Right lung (tissue), 10 donors: ENCODE measurements at places on chromosomes 6 and 20.

- no peak for DNase-seq
Measured at GRCh38 chr6:155887421-155887820, 431.8 kb upstream of the NOX3 start.

DNA sequence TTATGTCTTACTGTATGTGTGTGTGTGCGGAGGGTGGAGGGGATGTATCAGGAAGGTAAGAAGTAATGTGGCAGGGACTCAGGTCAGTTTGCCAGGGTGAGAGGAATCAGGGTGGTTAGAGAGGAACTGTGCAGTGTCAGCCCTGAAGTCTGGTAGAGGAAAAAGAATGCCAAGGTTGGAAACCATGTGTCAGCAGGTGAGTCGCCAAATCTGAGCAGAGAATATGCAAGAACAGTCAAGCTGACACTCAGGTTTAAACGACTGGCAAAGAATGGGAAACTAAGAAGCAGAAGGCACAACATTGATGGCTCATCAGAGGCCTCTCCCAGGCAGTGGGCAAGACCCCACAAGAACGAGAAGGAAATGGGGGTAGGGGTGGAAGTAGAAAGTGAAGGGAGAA is 107.5 kb upstream of the TBX18 start:
- no peak for DNase-seq

GRCh38 chr6:37142050-37142614 is 27.8 kb upstream of the PIM1 start:
- no peak for DNase-seq

DNA sequence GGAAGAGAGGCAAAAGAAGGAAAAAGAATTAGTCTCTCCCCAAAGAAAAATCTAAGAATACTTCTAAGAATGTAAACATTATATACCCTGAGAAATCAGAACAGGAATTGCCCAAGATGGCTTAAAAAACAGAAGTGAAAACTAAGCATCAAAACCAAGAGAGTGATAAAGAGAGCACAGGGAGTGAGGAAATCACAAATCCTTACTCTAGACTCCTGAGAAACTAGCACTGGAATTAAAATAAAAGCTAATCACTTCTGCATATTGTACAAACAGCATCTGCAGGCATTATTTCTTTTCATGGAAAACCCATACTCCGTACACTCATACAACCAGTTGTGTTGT is 285.7 kb downstream of the BTBD9 start:
- no peak for DNase-seq

- DNase-seq: no peak
Measured at GRCh38 chr6:110949679-110950285, 8.7 kb upstream of the GTF3C6 start.

DNA sequence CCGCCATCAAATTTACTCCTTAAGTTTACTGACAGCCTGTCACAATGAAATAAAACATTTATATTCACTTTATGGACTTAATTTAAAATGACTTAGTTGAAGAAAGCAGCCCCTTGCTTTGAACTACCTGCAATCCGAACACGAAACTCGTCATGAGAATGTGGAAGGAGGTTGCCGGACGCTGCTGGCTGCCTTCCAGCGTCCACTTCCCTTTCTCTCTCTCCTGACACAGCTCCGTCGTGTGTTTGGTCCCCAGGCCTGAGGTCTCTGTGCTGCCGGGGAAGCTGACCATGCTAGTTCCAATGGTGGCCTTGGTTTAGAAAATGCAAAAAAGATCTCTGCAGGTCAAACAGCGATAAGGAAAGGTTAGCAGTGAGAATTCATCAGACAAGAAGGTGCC is 519.7 kb downstream of the CDH26 start:
- no peak for DNase-seq

- DNase-seq: peak; percentile 40
Measured at GRCh38 chr6:163333701-163334663, 80.5 kb upstream of the QKI start.

GRCh38 chr6:38259736-38260135 is 380.0 kb downstream of the BTBD9 start:
- no peak for DNase-seq

GRCh38 chr20:24448170-24448569 is 21.3 kb upstream of the SYNDIG1 start:
- no peak for DNase-seq

- DNase-seq: no peak
Measured at GRCh38 chr20:58498470-58499068, 16.6 kb downstream of the APCDD1L start.

GRCh38 chr6:128595544-128595943 is 75.1 kb upstream of the PTPRK start:
- DNase-seq: no peak

DNA sequence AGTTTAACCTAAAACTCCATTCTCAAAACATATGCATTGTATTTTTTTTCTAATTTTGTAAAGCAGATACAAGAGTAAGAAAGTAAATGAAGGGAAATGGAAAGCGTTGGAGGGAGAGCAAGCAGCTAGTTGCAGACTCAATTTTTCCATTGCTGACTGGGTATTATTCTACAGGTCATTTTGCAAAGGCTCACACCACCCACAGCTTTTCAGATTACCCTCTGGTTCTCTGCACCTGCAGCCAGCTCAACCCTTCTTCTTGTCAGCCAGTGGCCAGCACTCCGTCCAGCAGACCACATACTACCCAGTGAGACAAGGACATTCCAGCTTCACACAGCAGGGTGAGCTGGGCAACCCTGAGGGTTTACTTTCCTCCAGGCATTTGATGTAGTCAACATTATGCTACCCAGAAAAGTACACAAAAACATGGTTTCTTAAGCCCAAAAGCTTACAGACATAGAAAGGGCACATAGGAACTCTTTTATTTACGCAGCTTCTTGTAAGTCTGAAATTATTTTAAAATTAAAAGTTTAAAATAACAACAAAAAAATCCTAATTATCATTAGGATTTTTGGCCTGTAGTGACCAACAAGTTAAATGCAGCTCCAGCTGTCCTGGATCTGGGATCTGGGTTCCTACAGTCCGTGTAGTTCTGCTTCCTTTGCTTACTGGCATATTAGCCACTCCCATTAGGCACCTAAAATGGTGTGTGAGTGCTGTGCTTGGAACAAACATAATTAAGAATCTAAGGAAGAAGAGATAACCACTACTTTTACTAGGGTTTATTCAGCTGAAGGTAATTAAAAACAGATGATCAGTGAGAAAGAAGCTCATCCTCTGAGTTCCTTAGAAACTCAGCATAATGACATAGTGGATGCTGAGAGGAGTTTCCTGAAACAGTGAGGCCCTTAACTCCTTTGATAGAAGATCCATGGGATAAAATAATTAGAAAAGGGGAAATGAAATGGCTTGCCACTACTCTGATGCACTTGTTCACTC is 185.3 kb downstream of the PKHD1 start:
- DNase-seq: no peak

DNA sequence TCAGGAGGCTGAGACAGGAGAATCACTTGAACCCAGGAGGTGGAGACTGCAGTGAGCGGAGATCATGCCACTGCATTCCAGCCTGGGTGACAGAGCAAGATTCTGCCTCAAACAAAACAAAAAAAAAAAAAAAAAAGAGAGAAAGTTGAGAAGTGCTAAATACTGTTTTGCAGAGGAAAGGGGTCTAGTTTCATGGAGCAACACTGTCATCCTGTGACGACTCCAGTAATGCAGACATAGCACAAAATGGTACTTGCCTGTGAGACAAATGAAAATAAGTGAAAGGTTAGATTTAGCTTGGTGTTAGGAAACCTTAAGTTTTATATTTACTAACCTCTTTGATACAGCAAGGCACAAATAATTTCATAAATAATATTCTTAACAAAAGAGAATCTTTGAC is 29.7 kb downstream of the CEP162 start:
- DNase-seq: no peak

DNA sequence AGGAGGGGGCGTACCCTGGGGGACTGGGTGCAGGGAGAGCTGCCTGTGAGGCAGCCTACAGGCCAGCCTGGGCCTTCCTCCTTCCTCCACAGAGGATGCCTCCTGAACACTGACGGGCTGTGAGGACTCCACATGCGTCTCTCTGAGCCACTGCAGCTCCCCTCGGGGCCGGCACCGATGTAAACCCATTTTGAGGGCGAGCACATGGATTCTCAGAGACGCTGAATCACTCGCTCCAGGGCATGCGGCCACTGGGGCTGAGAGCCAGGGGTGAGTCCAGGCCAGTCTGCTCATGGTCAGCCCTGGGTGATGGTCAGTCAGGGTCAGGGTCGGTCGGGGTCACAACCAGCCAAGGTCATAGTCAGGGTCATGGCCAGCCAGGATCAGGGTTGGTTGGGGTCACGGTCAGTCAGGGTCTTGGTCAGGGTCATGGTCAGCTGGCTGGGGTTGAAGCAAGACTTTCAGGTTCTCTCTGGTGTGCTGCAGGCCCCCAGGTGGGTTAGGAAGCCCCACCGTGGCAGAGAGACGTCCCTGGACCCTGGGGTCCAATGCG is 14.7 kb upstream of the RBBP8NL start:
- no peak for DNase-seq

- no peak for DNase-seq
Measured at GRCh38 chr6:2433711-2434110, 188.3 kb upstream of the GMDS start.

DNA sequence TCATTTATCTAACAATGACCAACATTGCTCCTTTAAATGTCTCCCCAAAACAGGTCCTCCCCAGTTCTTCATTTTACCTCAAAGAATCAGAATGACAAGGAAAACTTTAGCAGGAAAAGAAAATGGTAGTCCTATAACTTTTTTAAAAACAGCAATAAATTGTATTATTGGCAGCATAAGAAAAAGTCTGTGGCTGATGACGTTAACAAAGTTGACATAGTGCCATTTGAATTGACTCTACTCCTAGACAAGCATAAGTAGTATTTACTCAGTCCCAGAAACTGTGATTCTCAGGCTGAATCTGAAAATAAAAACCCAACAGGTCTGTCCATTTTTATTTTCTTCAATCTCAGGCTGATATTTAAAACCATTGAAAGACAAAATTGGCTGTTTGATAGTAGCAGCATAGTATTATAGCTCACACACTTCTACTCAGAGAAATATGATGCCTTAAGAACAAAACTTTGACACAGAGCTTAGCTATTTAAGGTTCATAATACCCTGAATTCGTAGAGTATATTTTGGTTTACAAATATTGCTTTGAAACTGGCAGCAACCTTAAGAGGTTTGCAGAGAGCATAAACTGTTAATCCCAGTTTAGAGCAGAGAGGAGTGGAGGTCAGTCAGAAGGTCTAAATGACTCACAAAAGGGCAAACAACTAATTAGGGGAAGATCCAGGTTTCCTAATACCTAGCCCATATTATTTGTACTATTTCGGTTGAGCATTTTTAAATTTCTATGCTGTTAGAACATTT is 35.0 kb upstream of the TENT5A start:
- no peak for DNase-seq
